Naive thymus-derived CD4-positive, alpha-beta T cell (primary cell): ENCODE measurements at places on chromosomes 16 and 17. TPM values are rescaled to one million over a fixed set of nuclear protein-coding genes. Genes with fewer than 3 reads are reported as not detected.

C1QL1 gene
- total RNA-seq: not detected

NOTUM gene
- not detected for total RNA-seq

CLEC10A gene
- 1.4 TPM for total RNA-seq

KRTAP2-1 gene
- total RNA-seq: not detected

PRSS33 gene
- 0.19 TPM for total RNA-seq

CDYL2 gene
- 24.2 TPM for total RNA-seq

CD300LB gene
- 3.7 TPM for total RNA-seq
